Naive thymus-derived CD4-positive, alpha-beta T cell (primary cell): ENCODE measurements at places on chromosomes 5 and 9. TPM values are rescaled to one million over a fixed set of nuclear protein-coding genes. Genes with fewer than 3 reads are reported as not detected.
A peak's percentile ranks its signal among the peaks of the same experiment; 100 is the strongest.

DNA sequence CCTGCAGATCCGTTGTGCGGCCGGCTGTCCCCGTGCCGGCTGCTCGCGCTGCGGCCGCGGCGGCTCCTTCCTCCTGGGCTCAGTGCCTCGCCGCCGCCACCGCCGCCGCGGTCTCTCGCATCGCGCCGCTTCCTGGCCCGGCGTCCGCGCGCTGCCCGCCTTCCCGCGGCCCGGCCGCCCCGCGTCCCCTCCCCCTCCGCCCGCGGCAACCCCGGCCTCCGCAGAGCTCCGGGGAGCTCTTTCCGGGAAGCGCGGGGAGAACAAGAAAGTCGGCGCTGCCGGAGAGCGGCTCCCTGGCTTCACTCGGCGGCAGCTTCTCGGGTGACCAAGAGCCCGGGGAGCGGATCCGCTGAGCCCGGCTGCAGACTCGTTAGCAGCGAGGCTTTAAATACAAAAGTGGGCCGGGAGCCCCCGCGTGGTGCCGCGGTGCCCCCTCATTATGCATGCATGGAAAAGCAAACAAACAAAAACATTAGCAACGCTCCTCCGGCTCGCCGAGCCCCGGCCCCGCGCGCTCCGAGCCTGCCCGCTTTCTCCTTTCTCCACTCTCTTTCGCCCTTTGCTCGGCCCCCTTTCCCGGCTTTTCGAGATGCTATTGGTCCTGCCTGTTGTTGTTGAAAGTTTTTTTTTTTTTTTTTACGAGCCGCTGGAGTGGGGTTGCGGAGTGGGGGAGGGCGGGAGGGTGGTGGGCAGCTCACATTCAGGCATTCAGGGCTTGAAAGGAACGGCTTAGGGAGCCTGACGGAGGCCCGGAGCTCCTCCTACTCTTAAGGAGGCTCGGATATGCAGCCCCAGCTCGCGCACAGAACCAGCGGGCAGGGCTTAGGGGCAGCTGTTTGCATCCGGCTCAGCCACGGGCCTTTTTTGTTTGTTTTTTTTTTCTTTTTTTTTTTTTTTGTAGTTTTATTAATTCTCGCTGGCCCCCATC lies at the start of gene GAS1:
GAS1 (minus strand) TSS at position 361 of the 928 bp plus-strand sequence. CDS start 727 bp downstream, outside the sequence.
- DNase-seq: peak; percentile 62

The AFF4 gene
- 30.6 TPM for polyA plus RNA-seq

The TRIM52 gene
- polyA plus RNA-seq: 50.5 TPM

GRCh38 chr5:181084621-181085195 lies 44.6 kb downstream of the BTNL9 start:
- no peak for DNase-seq

The SLC45A2 gene
- not detected for polyA plus RNA-seq

GRCh38 chr5:124906339-124907097 lies 160.1 kb upstream of the ZNF608 start:
- DNase-seq: no peak
